ENCODE measurements at places on chromosomes 16 and 17.
A peak's percentile ranks its signal among the peaks of the same experiment; 100 is the strongest.

DNA sequence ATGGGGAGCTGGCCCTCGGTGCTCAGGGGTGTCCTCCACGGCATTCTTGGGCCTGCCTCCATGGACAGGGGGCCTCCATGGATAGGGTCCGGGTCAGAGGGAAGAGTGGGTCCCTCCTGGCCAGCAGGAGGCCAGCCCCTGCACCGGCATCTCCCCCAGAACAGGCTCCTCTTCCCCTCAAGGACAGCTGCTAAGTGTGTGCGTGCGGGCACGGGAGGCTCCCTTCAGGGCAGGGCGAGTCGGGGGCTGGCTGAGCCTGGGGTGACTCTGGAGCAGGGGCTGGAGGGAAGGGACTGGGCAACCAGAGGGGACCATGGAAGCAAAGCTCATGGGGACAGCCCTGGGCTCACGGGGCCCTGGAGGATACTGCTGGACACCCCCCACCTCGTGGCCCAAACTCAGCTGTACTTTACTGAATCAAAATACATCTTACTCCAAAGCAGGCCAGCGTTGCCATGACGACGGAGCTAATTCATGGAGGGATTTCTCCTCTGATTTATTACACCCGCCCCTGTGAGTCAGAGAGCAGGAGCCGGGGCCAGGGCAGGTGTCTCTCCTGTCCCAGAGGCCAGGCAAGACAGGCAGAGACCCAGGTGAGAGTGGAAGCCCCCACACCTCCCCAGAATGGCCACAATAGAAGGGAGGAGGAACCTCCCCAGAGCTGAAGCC is 2.1 kb downstream of the CASKIN1 start:
- DNase-seq: no peak

GRCh38 chr17:20063665-20064648 is 54.8 kb downstream of the SPECC1 start:
- DNase-seq: peak; percentile 69

DNA sequence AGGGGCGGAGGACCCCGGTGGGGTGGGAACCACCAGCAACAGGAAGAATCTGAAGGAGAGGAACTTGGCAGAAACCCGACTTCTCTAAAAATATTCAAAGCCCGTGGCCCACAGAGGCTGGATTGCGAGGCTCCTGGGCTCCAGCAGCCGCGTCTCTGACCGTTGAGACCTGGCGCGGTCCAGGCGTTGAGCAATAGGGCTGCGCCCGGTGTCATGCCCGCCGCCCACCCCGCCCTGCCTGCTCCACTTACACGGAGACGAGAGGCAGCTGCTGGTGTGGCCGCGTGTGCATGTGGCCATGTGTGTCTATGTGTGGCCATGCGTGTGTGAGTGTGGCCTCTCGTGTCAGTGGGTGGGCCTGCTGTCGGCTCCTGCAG is 83.6 kb downstream of the IRF8 start:
- peak; percentile 39 for DNase-seq

DNA sequence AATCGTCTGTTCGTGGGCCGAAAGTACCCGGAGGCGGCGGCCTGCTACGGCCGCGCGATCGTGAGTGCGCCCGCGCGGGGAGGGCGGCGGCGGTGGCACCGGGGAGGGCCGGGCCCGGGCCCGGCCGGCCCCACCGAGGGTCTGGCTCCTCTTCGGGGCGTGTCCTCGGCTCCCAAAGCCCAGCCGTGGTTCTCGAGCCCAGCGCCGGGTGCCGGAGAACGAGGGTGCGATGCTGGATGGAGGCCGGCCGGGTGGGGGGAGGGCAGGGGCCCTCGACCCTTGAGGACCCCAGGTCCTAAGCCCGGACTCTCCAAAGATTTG is 375 bp downstream of the STUB1 start:
- peak; percentile 12 for DNase-seq

- no peak for DNase-seq
Observed at GRCh38 chr16:53711390-53711789, 7.4 kb downstream of the FTO start.

- DNase-seq: no peak
Observed at GRCh38 chr16:81327447-81328196, 12.9 kb downstream of the GAN start.

DNA sequence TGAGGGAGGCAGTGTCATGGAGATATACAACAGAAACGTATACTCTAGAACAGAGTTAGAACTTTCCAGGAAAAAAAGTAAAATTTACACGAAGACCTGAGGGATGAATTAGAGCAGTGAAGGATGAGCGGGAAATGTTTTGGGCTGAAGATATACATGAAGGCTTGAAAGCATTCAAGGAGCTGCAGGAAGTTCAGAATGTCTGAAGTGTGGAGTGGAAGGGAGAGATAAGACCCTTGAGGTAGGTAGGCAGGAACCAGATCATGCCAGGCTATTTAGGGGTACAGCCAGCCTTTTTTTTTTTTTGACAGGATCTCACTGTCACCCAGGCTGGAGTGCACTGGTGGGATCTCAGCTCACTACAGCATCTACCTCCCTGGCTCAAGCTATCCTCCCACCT is 3.2 kb upstream of the NLK start:
- no peak for DNase-seq

DNA sequence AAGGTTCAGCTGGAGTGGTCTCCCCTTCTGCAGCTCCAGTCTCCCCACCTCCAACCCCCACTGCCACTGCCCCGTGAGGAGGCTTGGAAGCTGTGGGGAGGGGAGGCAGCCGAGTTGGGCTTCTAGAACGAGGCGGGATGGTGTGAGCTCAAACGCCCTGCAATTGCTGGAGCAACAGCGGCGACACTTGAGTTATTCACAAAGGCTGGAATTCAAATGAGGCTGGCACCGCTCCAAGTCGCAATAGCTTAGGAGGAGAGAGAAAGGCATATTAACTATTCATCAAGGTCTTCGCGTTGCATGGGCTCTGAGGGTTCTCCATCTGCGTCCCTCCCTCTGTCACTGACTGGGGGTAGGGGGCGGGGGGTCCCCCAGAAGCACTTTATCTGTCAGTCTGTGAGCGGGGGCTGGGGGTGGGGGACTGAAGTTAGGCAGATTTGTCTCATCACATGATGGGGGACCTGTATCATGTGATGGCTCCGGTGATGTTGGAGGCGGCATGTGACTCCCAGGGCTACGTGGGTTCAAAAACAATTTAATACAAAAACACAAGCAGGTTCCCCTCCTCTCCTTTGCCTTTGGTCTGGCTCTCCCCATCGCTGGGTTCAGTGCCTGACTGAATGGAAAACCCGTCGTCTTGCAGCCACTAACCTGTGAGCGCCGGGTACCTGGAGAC is 70.5 kb downstream of the RBBP6 start:
- no peak for DNase-seq

GRCh38 chr16:23215435-23215834 is 32.9 kb downstream of the SCNN1G start:
- no peak for DNase-seq

- no peak for DNase-seq
Observed at GRCh38 chr16:79982361-79982760, 381.8 kb upstream of the MAF start.

DNA sequence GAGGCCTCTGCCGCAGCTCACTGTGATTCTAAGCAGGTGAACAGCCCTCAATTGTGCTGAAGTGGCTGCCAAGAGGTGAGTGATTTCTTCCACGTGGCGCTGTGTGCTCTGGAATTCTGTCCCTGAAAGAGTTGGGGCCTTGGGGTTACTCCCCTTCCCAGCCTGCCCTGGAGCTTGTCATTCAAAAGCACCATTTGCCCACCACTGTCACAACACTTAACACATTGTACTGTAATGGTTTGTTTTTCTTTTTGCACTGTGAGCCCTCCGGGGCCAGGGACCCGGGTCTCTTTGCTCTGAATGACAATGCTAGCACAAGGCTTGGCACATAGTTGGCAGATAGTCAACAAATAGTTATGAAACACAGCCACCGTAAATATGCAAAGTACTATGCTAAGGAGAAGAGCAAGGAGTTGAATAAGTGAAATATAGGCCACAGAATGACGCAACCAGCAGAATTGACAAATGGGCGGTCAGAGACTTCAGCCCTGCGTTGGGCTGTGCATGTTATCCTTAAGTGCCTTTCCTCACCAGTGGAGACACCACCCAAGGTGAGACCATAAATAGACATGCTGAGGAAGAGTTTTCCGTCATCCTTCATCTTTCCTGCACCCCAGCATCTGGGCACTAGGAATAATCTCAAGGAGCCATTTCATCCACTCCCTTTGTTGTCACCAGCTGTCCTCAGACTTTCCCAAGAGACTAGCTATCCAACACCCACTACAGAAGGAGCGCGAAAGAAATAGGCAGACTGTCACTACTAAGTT is 112.0 kb upstream of the DNAH9 start:
- no peak for DNase-seq

DNA sequence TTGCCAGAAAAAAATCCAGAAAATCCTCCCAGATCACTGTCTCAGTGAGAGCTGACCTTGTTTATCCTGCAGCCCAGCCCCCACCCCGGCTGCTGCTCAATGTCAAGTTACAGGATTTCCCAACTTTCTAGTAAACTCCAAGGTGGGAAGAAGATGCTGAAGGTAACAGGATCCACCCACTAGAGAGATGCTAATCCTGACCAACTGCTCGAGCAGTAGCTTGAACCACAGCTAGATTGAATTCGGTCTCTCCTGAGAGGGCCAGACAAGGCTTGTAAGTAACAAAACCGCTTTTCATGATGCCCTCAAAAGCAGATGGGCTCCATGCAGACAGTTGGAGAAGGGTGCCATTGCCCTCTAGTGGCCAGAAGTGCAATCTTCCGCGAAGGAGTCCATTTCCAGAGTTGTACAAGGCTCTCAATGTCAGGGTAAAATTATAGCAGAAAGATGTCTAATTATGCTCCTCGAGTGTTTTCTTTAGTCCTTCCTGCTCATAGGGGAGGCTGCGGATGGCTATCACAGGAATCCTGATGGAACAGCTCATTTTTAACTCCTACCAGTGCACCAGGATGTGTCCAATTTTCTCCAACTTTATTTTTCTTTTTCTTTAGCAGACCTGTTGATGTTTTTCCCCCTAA is 3.9 kb downstream of the CDH11 start:
- no peak for DNase-seq

GRCh38 chr16:85573045-85573695 is 40.0 kb upstream of the GSE1 start:
- no peak for DNase-seq

DNA sequence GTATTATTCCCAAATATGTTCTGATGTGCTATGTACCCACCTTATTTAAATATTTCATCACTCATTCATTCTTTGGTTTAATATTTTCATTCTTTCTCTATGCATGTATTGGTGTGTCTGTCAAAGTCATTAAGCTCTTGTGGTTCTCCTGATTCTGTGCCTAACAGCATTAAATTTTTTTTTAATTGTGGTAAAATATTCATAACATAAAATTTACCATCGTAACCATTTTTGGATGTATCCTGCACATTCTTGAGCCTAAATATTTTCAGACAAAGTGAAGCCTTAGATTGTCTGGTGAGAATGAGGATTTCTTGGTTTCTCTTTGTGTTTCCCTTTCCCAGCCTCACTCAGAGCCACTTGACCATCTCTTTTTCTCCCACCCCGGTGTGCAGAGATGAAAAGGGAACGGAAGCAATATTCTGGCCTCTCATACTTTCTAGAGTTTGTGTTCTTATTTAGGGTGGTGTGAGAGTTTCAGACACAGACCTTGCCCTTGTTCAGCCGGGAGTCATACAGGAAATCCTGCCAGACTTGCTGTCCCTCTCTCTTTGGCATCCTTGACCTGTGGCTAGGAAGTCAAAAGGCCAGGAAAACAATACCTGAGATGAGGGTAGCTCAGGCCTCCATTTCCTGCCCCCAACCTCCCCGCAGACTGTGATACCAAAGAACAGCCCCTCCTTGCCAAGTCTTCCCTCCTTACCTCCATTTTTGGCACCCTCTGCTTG is 4.9 kb downstream of the CCL5 start:
- no peak for DNase-seq

GRCh38 chr17:37607637-37608331 is 1.4 kb downstream of the SYNRG start:
- no peak for DNase-seq

DNA sequence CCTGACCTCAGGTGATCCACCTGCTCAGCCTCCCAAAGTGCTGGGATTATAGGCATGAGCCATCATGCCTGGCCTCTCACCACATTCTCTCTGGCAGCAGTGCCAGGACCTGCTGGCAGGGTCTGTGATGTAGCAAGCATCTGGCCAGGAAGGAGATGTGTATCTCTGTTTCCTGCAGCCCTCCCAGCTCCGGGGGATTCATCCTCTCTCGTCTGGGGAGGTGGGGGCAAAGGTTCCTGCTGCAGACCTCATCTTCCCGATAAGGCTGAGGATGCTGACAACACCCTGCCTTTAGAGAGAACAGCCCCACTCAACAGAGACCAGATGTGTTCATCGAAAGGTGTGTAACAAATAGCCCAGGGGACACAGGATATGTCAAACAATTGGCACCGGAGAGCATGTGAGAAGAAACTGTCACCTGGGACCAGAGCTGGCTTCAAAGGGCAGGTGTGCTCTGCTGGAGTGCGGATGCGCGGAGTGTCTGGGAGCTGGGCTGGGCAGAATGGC is 54.8 kb upstream of the SEC14L1 start:
- no peak for DNase-seq

DNA sequence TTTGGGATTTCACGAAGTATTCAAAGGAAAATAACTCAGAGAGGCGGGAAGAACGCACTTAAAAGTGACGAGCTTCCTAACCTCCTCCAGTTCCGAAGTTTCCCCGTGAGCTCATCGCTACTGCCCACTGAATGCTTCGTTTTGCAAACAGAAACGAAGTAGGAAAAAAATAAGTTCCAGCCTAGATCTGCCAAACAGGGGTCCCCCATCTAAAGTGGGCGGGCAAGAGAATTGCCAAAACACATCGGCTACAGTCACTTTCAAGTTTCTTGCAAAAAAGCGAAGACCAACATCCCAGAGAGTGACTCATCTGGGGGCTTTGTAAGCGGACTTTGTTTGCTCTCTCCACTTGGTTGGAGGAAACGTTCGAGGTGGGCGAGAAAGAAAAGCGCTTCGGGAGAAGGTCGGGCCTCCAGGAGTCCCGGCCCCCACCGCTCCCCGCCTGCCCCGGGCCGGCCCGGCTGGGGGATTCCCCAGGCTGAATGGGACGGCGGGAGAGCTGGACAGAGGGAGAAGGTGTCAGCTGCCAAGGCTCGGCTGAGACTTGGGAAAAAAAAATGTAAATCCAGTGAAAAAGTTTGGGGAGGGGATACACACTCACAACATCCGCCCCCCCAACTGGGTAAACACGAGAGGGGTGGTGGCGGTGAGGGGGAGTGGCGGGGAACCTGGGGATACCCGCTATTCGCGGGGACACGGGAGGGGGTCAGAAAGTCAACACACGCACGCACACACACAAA is 1.0 kb downstream of the VEZF1 start:
- peak; percentile 32 for DNase-seq

DNA sequence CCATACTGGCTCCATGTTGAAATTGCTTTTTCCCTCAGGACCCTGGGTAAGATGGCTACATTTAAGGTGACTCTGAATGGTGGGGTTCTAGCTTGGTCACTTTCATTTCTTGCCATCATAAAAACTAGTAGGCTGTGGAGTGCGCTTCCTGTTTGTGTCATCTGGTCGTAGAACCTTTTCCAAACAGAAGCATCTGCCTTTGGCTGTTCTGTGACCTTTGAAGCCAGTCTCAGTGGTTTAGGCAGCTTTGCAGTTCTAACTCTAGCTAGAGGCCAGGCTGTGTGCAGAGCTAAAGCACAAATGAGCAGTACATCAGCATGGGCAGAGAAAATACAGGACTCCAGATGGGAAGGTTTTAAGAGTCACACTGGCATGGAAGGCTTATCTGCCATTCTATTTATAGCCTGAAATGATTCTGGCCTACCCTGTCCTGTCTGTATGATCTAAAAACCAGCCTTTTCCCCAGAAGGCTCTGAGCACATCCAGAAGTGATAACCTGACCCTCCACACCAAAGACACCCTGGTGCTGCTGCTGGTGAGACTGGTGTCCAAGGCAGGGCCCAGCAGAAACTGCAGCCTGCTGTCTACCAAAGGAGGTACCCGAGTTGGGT is 8.6 kb downstream of the ESRP2 start:
- DNase-seq: no peak

All from gastrocnemius medialis (tissue), 4 donors.